Activated CD4-positive, alpha-beta T cell treated with anti-CD3 and anti-CD28 coated beads, Interleukin-2, amount 10 ng/mL, durations not matched to agents 24 days and 14 days (primary cell): ENCODE measurements at places on chromosomes 4 and X.

GRCh38 chr4:81214881-81215868 lies at the start of gene PRKG2:
Gene PRKG2, minus strand, starts transcription at chr4:81215222. Its CDS starts 10,175 bp downstream, at chr4:81205047.
- no peak for DNase-seq

GRCh38 chrX:7261672-7262332 lies 113.8 kb upstream of the PUDP start:
- DNase-seq, result no peak

DNA sequence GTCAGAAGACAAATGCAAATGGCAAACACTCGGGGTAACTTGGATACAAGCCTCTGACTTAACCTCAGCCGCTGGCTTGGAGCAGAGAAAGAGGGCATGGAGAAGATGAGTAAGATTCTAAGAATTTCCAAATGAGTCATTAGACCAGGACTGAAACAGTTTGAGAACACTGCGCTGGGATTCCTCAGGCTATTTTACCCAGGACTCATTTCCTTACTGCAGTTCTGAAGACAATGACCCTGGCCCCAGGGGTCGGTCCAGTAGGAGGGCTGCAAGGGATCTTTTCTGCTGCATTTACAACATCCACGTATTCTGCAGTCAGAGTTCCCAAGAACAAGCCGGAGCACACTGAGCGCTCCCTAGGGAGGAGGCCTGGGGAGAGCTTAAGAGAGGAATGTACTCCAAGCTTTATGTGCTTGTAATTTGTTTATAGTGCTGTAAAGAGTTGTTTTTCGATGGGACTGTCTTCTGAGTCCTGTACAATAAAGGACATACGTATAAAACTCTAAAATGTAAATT lies 27.3 kb upstream of the SORBS2 start:
- no peak for DNase-seq

DNA sequence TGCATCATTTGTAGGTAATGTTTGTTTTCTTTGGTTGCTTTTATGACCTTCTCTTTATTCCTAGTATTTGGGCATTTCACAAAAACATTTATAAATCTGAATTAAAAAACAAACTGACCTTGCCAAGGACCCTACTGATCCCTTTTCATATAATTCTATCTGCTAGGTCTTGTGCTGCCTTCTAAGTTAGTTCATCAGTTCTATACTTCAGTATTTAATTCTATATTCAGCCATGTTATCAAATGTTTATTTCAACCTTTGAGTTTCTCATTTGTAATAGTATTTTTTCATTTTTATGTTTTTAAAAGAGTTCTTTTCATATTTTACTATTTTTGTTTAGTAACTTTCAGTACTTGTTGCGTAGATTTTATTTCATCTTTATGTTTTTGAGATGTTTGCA lies 155.3 kb downstream of the SNCA start:
- DNase-seq, result no peak

DNA sequence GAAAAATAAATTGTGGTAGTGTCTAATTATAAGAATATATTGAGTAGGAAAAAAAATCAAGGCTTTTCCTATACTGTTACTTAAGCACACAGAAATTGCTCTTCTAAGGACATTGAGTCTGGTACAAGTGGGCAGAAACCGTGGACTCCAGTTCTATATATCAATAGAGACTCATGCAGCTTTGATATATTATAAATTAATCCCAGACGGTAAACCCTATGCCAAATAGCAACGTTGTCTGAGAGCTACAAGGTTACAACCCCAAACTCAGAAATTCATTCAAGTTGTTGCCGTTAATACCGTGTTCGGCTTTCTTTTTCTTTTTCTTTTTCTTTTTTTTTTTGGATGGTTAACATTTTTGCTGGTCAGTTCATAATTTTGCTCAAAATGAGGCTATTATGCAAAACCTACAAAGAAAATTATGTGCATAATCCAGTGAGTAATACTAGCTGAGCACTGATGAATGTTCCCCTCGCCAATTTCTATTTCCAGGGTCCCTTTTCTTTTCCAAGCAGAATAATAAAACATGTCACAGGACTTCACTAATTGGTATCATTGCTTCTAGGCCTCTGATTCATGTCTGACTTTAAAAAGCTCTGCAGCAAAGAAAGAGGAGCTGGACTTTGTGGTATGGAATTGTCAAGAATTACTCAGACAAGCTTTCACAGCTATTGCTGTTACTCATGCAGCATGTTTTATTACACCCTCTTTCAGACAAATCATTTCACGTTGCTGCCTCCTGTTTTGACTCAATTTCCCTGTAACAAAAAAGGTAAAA lies 737.7 kb downstream of the NLGN4X start:
- no peak for DNase-seq

- DNase-seq, result no peak
Observed at GRCh38 chr4:187422655-187423054, 572.9 kb upstream of the ZFP42 start.
